Suppressor macrophage treated with lipopolysaccharide for 1 hour (primary cell): ENCODE measurements at places on chromosomes 7 and 10.
A peak's percentile ranks its signal among the peaks of the same experiment; 100 is the strongest.

GRCh38 chr10:124324856-124325632 lies 93.7 kb downstream of the OAT start:
- DNase-seq: no peak

DNA sequence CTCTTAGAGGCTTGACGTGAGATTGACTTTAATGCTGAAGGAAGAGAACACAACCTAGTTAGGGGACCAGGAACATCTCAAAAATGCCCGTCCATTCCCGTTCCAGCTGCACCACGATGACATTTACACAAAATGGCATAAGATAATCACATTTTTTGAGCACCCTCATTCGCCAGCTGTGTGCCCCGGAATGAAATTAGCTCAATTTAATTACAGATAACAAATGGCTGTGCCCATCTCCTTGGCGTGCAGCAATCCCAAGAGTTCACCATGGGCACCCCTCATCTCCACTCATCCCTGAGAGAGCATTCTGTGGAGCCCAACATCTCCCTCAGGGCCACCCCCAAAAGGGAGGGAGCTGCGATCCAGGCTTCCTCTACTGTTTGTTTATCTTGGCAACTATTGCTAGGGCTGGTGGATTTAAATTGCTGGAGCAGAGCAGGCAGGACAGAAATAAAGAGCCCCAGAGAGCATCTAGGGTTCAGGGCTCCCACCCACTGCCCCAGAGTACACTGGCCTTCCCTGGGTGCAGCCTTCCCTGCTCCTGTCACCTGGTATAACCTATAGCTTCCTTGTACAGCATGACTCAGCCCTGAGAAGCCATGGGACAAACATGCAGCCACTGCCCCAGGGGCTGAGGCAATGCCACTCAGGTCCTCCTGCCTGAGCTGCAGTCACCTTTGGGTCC lies 263.5 kb downstream of the ZEB1 start:
- peak; percentile 48 for DNase-seq

- no peak for DNase-seq
Observed at GRCh38 chr7:22295402-22296264, 61.3 kb downstream of the RAPGEF5 start.

DNA sequence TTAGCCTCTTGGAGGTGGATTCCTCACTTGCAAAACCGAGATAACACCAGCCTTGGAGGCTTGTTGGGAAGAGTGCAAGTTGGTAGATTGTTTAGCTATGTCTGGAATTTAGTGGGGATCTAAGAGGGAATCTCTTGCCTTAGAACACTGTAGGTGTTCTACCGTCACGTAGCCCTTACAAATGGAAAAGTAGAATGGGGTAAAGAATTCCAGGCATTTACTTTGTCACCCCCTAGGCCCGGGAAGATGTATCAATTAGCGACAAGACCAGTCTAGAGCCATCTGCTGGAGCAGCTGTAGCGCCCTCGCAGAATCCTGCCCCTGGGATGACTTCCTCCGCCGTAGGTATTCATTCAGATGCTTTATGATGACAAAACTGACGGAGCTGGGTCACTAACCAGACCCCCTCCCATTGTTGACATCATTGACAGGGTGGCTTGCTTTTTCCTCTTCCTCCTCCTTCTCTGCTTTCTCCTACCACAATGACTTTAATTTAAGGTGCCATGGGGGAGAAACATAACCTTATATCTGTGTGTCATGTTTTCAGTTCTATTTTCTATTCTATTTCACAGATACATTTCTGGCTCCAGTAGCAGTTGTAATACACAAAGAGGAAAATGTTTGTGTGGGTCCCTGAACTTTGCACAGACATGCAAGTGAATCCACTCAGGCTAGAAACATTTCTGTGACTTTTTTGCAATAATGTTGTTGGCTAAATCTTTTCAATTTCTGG lies 262.6 kb upstream of the LYZL1 start:
- DNase-seq: no peak

DNA sequence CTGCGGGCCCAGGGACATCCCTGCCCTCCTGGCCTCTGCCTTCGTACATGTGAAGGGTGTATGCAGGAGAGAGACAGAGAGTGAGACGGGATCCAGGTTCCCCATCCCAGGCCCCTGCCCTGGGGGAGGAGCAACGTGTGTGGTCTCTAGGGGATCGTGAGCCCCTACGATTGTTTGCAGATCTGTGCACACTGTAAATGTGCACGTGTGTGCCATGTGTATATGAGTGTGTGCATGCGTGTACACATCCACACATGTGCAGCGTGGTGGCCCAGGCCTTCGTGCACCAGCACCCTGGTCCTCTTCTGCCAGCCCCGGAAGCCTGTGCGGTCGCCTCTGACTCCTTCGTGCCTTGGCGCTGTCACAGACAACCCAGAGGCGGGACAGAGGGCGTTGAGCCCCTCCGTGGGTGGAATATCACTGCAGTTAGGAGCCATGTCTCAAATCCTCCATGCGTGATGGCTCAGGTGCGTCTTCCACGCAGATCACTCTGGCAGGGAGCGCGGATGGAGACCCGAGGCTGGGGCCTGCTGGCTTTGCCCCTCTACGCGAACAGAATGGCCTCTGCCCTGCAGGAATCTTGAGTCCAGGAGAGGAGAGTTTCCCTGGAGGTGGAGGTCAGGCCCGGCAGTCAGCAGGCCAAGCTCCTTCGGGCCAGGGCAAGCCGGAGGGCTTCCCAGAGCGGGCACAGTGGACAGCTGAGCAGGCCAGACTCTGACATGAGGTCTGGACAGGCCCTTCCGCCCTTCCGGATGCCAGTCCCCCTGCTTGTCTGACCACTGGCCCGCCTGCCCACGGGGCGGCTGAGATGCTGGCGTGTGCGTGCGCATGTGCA lies 97.5 kb downstream of the UNCX start:
- DNase-seq: no peak

GRCh38 chr10:126353666-126354065 lies 34.6 kb downstream of the ADAM12 start:
- DNase-seq: no peak

GRCh38 chr7:4883372-4884144 lies at the start of gene RADIL:
RADIL (minus strand) TSS chr7:4883716; CDS start chr7:4878139, 5,577 bp downstream.
- DNase-seq: peak; percentile 91

DNA sequence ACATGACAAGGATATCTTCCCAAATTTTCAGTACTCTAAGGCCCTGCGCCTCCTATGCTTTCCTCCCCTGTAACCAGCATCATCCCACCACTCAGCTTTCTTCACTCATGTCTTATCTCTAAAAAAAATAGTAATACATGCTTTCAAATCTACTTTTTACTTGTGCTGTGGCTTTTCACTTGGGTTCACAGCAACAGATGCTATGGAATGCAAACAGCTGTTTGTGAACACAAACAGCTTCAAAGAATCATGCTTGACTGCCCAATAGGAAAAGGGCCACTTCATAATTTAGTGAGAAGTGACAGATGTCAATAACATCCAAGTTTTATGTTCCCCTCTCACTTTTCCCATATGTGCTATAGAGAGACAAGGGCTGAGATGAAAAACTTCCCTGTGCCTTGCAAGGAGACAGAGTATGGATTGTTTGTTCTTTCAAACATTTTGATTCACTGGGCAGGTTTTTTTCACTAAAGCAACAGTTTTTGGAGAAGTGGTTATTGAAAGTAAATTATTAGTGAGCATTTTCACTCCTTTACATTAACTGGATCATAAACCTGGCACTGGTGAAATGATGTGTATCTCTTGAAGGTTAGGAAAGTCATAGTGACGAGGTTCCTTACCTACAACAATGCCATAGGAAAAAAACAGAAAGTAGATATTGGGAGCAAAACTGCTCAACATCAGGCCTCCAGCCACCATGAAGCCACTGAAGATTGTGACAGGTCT lies 37.3 kb downstream of the SLC16A9 start:
- DNase-seq: no peak

DNA sequence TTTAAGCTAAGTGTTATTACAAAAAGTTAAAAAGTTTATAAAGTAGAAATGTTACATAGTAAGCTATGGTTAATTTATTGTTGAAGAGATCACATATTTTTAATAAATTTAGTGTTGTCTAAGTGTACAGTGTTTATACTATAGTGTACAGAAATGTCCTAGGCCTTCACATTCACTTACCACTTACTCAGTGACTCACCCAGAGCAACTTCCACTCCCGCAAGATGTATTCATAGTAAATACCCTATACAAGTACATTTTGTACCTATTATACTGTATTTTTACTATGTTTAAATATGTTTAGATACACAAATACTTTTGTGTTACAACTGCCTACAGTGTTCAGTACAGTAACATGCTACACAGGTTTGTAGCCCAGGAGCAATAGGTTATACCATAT lies 69.2 kb downstream of the DNAJC1 start:
- DNase-seq: no peak

GRCh38 chr7:140053812-140054539 lies 8.8 kb downstream of the PARP12 start:
- no peak for DNase-seq

DNA sequence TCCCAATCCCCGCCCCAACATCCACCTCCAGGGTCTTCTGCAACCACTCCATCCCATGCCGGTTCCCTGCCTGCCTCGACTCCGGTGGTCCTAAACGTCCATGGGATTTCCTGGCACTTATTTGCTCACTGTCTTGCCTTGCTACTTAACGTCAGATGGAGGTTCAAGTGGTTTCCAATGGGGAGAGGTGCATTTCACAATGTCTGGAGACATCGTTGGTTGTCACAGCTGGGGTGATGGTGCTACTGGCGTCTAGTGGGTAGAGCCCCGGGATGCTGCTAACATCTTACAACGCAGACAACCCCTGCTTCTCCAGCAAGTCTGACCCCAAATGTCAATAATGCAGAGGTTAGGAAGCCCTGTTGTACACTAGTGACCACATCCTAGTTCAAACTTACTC lies 82.9 kb upstream of the ANLN start:
- DNase-seq: no peak
